ENCODE measurements at places on chromosomes 2 and 18.
A peak's percentile ranks its signal among the peaks of the same experiment; 100 is the strongest.

- no peak for DNase-seq
Observed at GRCh38 chr2:85770786-85771409, 17.1 kb downstream of the ATOH8 start.

GRCh38 chr2:192030856-192031255, 163.9 kb downstream of the TMEFF2 start:
- DNase-seq: no peak

- DNase-seq: no peak
Observed at GRCh38 chr2:100944617-100945432, 57.3 kb upstream of the RPL31 start.

DNA sequence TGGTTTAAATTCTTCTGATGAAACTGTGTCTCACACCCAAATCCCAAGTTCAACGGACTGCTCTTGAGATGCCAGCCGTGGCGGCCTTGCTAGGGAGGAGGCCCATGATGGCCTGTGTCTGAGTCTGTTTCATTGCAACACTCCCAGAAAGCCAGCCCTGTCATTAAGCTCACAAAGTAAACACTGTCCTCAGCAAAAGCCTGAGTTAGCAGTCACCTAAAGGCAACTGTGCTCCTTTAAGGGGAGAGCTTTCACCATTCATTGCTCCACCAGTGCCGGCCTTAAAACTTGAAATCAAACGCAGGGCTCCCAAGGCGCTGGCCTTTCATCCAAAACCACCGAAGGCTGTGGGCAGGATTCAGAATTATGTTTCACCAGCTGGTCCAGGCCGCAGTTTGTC, 42.5 kb upstream of the PPP1CB start:
- no peak for DNase-seq

GRCh38 chr18:44764863-44765262, 84.2 kb downstream of the SETBP1 start:
- DNase-seq: no peak

DNA sequence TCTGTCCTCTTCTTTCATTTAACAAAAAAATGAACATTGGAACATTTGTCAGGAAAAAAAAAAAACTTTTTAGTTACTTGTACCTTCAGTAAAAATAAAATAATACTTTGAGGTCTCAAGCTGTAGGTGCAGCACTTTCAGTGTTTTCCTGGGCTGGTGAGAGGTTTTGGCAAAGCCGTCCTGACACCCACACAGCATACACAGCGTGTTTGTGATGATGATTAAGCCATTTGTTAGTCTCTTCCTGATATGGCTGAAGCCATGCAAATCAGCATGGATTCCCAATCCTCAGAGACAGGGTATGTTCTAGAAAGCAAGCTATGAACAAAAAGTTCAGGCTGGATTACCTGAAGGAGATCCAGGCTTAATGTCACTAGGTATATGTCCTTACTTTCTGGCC, 236.8 kb downstream of the ZNF516 start:
- DNase-seq: no peak

DNA sequence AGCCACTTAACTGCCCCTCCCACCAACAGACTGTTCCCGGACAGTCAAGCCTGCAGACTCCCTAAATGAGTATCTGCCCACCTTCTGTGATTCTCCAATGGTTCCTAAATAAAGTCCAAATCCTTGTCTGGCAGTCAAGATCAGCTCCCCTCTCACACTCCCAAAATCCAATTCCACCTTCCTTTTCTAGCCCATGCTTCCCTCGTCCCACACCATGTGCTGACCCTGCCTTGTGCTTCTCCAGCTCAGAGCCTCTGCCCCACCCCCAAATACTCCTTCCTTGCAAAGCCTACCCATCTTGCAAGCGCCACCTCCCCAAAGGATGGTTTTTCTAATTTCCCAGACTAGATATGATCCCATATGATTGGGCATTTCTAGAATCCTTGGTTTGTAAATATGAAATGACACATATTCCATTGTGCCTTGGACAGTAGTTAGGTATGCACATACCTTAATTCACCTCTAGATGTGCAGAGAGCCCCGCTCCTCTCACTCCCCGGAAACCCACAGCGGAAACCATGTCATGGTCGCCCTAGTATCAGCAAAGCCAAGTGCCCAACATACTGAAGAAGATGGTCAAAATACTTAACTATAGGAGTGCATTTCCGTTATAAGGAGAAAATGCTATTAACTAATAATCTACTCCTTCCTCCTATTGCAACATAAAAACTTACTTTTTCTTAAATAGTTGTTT, 97.2 kb downstream of the KCTD1 start:
- DNase-seq: no peak

- no peak for DNase-seq
Observed at GRCh38 chr18:7568426-7568825, 1.3 kb downstream of the PTPRM start.

GRCh38 chr2:144650907-144651306, 131.0 kb upstream of the ZEB2 start:
- no peak for DNase-seq

DNA sequence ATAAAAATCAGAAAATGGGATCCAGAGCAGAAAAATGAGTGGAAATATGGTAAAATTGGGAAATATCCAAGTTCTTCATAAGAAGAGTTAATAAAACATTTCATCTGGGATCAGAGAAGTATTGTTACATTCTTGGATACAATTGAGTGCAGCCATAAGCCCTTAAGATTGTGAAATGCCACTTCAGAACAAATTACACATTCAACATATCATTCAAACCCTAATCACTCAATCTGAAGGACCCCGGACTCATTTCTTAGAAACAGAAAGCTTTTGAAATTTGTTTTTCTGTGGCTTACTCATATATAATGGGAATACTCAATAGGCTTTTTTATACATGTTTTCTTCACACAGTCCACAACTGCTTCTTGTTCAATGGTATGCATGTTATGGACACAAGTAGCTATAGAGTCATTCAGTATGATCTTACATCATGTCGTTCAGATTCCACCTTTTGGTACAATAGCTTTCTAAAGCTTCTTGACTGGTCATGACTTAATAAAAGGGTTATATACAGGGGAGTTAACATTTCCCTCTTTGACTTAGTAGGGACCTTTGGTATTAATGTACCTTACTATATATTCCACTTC, 39.9 kb downstream of the SCN7A start:
- no peak for DNase-seq

DNA sequence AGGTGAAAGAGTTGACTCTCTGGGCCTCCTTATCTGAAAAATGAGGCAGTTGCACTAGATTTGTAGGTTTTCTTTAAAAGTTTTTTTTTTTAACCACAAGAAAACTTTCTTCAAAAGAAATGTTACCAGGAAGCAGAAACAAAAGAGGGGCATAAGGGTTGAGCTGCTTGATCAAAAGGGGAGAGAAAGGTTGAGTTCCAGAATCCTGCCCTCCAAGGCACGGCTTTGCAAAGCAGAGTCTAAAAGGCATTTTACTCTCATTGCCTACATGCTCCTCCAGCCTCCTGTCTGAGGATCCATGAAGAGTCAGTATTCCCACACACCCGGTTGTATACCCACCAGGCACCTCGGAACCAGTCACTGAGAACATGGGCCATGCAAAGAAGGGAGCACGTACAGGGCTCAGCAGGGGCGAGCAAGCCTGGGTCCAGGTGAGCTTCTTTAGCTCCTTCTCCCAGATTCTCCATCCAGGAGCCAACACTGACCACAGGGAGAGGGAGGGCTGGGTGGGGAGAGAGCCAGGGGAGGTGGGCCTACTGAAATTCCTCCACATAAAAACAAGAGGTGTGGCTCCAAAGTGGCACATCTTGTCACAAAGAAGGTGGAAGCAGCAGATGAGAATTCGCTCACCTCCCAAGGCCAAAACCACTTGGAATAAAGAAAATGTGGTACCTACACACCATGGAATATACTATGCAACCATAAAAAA, 116.0 kb upstream of the EPC2 start:
- DNase-seq: no peak

DNA sequence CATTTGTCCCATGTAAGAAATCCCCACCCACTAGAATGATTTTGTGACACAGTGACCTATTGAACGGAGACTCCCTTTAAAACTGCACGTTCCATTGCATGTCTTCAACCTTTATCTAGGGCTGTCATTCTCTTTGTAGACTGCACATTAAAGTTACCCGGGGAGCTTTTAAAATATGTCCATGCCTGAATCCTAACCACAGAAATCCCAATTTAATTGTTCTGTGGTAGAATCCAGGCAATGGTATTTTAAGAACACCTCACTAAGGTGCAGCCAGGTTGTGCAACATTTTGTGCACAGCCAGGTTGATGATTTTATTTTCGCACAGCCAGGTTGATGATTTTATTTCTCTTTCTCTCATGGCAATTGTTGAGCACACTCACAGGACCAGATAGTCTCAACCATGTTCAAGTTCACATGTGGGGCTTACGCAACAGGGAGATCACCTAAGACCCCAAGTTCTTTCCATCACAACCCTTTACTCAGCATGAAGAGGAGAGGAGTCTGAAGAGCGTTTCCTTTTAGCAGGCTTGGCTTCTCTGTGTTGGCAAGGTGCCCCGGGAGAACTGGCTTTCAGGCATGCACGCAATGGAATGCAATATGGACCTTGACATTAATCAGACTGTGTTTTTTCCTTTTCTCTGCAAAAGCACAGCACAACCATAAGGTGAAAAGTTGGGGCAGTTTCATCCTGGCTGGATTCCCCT, 467.3 kb upstream of the ETAA1 start:
- no peak for DNase-seq

DNA sequence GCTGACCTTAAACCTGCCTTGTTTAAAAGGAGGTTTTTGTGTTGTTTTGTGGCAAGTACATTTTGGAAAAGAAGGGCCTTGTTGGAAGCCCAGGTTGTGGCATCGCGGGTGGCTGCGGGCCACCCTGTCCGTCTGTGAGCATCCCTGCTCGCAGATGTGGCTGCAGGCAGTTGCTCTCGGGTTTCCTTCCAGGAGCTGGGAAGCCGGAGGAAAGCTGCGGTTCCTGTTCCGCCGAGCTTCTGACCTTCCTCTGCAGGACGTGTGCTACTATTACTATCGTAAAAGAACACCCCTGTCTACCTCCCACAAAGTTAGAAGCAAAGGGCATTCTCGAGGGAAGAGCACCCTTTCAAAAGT, 766 bp downstream of the MFF start:
- no peak for DNase-seq

- no peak for DNase-seq
Observed at GRCh38 chr2:145060876-145061275, 541.0 kb upstream of the ZEB2 start.

GRCh38 chr2:23526114-23526513, 141.1 kb downstream of the KLHL29 start:
- no peak for DNase-seq

- peak; percentile 58 for DNase-seq
Observed at GRCh38 chr2:169109502-169110409, 40.4 kb downstream of the DHRS9 start.

DNA sequence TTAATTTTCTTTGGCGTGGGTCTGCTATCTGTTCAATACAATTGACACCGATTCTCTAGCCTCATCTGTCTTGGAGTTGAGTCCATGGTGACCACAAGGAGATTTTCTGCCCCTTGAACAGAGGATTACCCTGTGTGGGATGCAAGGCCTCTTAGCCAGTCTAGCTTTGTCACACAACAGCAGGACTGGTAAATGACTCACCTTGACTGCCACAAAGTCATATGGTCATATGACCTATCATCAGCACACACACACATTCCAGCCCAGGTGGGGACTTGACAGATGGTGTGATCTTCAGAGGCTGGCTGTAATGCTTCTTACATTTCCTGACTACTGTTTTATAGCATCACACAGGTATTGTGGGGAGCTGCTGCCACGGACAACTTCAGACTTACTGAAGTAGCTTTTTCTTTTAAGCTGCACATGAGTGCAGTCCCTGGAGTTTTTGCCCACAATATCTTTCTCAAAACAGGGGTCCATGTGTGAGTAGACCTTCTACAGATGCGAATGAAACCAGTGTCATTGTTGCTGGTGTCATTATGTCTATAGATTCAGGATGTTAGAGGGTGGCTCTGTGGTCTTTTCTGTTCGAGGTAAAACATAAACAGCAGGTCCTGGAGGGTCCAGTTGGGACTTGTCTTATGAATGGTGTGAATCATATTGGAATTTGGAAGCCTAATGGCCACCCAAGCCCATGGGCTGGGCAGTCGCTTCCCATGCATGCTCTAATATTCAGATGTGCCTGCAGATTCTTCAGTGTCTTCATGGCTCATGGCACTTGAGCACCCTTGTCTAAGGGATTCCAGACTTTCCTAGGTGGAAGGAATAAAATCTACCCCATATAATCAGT, 18.6 kb upstream of the ACOXL start:
- no peak for DNase-seq

GRCh38 chr2:169069833-169070232, 470 bp downstream of the DHRS9 start:
- no peak for DNase-seq

GRCh38 chr2:109380502-109381326, 233.1 kb downstream of the SEPTIN10 start:
- no peak for DNase-seq

DNA sequence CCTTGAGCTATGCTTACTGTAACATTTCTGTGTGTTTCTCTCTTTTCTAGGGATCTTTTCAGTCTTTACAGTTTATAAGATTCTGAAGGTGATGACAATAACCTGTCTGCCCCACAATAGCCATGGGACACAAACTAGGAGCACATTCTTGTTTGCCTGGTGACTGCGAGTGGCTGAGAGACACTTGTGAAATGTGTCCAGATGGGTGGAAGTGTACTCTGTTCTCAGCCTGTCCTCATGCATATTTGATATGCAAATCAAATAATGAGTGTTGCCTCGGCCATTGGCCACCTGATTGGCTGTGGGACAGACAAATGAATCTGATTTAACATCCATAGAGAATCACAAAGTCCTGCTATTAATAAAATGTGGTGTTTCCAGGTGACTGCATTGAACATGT, 246.2 kb downstream of the HNMT start:
- no peak for DNase-seq
